ENCODE measurements at places on chromosomes 4 and X. TPM values are rescaled to one million over a fixed set of nuclear protein-coding genes. Genes with fewer than 3 reads are reported as not detected.

DNA sequence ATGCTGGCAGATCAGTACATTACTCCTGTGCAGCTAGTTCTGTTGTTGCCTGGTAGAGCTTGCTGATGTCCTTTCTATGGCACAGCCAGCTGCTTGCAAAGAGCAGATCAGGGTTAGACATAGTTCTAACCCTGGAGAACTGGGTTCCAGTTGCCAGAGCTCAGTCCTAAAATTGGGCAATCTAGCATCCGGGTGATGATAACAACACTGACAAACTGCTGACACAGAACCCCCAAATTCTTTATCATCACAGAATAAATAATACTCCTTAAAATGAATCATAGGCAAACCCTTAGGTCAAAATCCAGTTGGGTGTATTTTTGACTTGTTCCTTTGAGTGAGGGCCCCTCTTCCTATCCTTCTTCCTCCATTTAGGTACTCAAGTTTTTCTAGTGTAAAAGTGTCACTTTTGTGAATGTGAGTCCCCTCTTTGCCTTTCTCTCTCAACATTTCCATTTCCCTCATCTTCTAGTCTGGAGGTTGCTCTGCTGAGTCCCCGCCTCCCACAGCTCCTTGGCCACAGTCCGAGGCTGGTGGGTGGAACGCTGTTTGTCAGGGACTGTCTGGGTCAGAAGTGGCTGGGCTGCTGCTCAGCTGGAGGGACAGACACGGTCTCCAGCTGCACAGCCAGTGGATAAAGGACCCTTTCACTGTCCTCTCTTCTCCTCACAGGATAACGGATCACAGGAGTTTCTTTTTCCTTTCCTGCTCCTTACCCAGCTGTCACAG lies 93.6 kb upstream of the RASGEF1B start:
- peak overlapping the region; percentile 4 for H3K27ac ChIP-seq
- no peaks in the 10 kb centered on the region for H3K36me3 ChIP-seq
- no peaks in the 10 kb centered on the region for H3K27me3 ChIP-seq
- H3K4me1 ChIP-seq: peaks cover 65% of the 10 kb centered on the region

The PPID gene
- 23.7 TPM for total RNA-seq

DNA sequence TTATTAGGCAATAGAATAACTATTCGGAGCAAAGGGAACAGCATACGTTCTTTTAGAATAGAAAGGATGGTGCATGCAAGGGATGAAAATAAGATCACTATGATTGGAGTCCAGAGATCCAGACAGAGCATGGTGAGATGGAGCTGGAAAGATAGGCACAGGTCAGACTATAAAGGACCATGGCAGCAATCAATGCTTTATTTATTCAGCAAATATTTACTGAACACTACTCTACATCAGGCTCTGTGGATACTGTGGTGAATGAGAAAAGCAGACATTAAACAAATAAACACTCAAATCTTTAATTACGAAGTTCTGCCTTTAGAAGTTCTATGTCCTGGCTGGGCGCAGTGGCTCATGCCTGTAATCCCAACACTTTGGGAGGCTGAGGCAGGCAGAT lies 44.7 kb upstream of the ACSL4 start:
- no peaks in the 10 kb centered on the region for H3K4me1 ChIP-seq
- no peak overlapping the region for H3K4me3 ChIP-seq
- H3K27me3 ChIP-seq: no peaks in the 10 kb centered on the region
- no peak for DNase-seq

DNA sequence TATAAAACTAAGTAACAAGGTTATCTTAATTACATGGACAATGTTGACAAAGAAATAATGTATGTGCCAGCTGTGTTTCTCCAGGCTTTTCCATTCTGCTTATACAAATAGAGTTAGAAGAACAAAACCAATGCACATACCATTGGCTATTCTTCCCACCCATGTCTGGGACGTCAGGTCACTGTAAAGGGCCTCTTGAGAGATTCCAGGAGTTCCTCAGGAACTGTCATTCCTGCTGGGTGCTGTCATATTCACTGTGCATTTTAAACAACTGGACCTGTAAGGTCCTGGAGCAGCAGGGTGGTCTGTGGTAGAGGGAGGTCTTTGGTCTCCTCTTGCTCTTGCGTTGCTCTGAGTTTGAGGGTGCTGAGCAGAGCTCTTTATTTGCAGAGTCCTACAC lies 74.6 kb upstream of the AP1S2 start:
- no peak overlapping the region for H3K27ac ChIP-seq
- peaks cover 13% of the 10 kb centered on the region for H3K4me1 ChIP-seq
- H3K4me3 ChIP-seq: no peak overlapping the region
- H3K27me3 ChIP-seq: peaks cover 11% of the 10 kb centered on the region
- DNase-seq: no peak

- H3K4me3 ChIP-seq: no peak overlapping the region
- no peaks in the 10 kb centered on the region for H3K36me3 ChIP-seq
- no peak for DNase-seq
- no peak overlapping the region for H3K27ac ChIP-seq
- no peaks in the 10 kb centered on the region for H3K27me3 ChIP-seq
- H3K4me1 ChIP-seq: peaks cover 3% of the 10 kb centered on the region
Measured at GRCh38 chrX:23752740-23753415, 9.8 kb upstream of the ACOT9 start.

DNA sequence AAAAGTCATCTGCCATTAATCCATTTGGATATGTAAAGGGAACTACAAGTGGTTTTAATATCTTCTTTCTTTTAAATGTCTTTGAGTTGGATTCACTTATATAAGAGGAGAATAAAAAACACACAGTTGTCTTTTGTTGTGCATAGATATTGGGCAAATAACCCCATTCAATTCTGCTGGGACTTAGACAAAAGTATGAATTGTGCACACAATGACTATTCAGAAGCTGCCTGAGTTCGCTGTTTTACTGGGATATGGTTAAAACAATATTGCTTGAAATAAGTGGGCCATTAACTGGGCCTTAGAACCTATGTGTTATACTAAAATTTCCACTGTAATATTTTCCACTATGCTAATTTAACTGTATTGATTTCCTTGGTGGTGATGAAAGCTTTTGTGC lies 71.7 kb downstream of the PCYT1B start:
- H3K4me1 ChIP-seq: no peaks in the 10 kb centered on the region
- H3K36me3 ChIP-seq: no peaks in the 10 kb centered on the region
- H3K27ac ChIP-seq: no peak overlapping the region
- DNase-seq: no peak
- no peaks in the 10 kb centered on the region for H3K27me3 ChIP-seq

DNA sequence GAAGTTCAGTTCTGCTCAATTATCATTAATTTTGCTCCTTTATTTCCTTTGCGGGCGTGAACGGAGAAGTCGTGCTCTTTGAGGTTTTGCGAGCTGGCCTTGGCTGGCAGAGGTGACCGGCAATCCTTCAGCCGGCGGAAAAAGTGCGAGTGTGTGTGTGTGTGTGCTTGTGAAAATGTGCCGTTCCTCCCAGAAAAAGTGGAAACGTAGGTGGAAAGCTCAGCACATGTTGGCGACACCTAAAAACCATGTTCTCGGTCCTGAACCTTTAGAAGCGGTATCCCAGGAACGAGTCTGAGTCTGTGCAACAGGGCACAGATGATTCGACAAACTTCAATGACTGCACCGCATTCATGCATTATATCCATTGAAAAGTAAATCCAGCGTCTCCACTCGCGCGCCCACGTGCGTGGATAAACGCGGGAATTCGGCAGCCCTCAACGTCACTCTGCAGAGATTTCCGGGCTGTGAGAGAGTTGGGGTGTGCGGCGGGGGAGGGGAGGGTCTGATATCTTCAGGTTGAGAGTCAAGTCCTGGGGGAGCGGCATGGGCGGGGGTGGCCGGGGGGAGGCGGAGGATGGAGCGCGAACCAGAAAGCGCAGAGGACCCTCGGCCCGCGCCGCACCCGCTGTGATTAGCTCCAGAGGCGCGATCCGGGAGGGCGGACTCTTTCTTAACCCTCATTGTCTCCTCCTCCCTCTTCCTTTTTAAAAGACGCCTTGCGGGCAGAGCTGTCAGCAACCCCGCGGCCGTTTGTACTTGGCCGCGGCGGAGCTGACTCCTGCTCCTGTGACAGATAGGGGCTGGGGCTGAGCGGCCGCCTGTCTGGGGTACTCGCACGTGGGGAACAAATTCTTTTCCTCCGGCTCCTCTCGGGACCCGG lies at the start of gene SHISA3:
Gene SHISA3 (plus strand): TSS at position 737 of the 883 bp plus-strand sequence. CDS start 569 bp downstream, outside the sequence.
- H3K36me3 ChIP-seq: no peaks in the 10 kb centered on the region
- peaks cover 43% of the 10 kb centered on the region for H3K27me3 ChIP-seq
- peaks cover 47% of the 10 kb centered on the region for H3K4me1 ChIP-seq

- H3K27ac ChIP-seq: no peak overlapping the region
- H3K36me3 ChIP-seq: peaks cover 91% of the 10 kb centered on the region
- H3K4me3 ChIP-seq: no peak overlapping the region
- no peaks in the 10 kb centered on the region for H3K4me1 ChIP-seq
- DNase-seq: no peak
- no peaks in the 10 kb centered on the region for H3K27me3 ChIP-seq
Measured at GRCh38 chr4:140654495-140654814, 85.7 kb upstream of the UCP1 start.

DNA sequence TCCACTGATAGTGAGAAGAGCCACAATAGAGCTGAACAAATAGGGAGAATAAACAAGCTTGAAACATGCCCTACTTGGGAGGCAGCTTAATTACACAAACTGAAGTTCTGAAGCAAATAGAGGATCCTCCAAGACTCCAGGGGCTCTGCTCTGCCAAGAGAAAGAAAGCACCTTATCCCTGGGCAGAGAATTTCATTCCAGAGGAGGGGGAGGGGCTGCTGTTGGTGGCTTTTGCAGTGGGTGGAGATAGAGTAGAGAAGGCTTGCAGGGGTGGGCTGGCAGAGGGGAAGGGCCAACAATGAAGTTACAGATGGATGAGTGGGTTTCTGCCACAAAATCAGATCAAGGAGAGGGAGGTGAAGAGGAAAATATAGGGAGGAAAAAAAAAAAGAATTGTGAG lies 1.0 kb upstream of the LPAR4 start:
- H3K4me3 ChIP-seq: no peak overlapping the region
- no peaks in the 10 kb centered on the region for H3K4me1 ChIP-seq
- no peak overlapping the region for H3K27ac ChIP-seq
- no peaks in the 10 kb centered on the region for H3K27me3 ChIP-seq

The SYTL4 gene
- not detected for total RNA-seq

DNA sequence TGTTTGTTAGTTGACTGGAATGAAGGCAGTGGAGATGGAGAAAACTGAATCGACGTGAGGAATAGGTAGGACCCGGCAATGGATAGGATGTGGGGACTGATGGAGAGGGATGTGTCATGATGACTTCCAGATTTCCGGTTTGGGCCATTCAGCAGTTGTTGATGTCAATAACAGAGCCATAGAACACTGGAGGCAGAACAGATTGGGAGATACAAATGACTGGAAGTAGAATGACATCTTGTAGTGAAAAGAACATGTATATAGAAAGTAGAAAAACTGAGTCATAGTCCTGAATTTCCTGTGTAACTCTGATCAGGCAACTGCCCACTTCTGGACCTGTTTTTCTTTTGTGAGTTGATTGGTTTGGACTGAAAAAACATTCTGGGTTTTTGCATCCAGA lies 24.5 kb downstream of the CETN2 start:
- DNase-seq: no peak
- no peaks in the 10 kb centered on the region for H3K27me3 ChIP-seq
- no peak overlapping the region for H3K4me3 ChIP-seq
- no peaks in the 10 kb centered on the region for H3K36me3 ChIP-seq

- no peaks in the 10 kb centered on the region for H3K27me3 ChIP-seq
- H3K27ac ChIP-seq: no peak overlapping the region
- no peak for DNase-seq
- H3K4me3 ChIP-seq: no peak overlapping the region
- peaks cover 17% of the 10 kb centered on the region for H3K4me1 ChIP-seq
Measured at GRCh38 chrX:154439841-154440240, 2.9 kb downstream of the GDI1 start.

The HSD17B13 gene
- 0.39 TPM for total RNA-seq

The RASSF6 gene
- 14.6 TPM for total RNA-seq

DNA sequence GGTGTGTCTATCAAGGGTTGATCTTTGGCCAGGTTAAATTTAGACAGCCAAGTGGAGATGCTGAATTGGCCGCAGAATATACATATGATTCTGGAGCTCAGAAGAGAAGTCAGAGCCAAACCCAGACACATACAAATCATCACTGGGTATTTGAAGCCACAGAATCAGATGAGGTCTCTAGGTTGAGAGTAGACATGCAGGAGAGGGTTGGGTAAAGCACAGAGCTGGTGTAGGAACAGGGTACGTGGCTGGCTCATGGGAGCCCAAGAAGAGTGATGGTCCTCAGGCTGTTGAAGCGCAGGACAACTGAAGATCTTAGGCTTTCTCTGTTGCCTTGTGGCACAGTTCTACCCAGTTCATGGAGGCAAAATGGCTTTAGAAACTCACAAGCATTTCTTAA lies 37.7 kb downstream of the ADAMTS3 start:
- DNase-seq: no peak
- no peak overlapping the region for H3K27ac ChIP-seq
- no peaks in the 10 kb centered on the region for H3K4me1 ChIP-seq

DNA sequence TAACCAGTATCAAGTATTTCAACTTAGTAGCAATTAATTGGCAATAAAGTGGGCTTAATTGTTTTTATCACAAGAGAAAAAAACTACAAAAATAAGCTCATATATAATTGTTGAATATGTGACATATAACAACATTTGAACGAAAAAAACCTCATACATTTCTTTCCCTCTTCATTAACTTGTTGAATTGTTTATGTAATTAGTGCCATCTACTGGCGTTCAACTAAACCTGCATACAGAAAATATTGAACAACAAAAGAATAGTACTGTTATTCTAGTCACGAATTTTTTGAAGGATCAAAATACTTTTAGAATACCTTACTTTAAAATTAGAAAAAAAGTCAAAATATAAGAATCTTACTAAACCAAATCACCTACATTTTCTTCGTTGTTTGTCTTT lies 586.5 kb upstream of the FTHL17 start:
- H3K4me1 ChIP-seq: no peaks in the 10 kb centered on the region
- H3K27me3 ChIP-seq: no peaks in the 10 kb centered on the region
- no peak overlapping the region for H3K4me3 ChIP-seq

The NIPAL1 gene
- total RNA-seq: 1.1 TPM

GRCh38 chr4:148200960-148201359 lies 241.3 kb downstream of the NR3C2 start:
- no peak overlapping the region for H3K4me3 ChIP-seq
- no peaks in the 10 kb centered on the region for H3K36me3 ChIP-seq
- DNase-seq: no peak
- H3K27ac ChIP-seq: no peak overlapping the region
- H3K4me1 ChIP-seq: no peaks in the 10 kb centered on the region
- no peaks in the 10 kb centered on the region for H3K27me3 ChIP-seq

The RNF4 gene
- 104 TPM for total RNA-seq

The TKTL2 gene
- total RNA-seq: 0.27 TPM

The IQSEC2 gene
- total RNA-seq: 0.94 TPM

The CITED1 gene
- not detected for total RNA-seq

DNA sequence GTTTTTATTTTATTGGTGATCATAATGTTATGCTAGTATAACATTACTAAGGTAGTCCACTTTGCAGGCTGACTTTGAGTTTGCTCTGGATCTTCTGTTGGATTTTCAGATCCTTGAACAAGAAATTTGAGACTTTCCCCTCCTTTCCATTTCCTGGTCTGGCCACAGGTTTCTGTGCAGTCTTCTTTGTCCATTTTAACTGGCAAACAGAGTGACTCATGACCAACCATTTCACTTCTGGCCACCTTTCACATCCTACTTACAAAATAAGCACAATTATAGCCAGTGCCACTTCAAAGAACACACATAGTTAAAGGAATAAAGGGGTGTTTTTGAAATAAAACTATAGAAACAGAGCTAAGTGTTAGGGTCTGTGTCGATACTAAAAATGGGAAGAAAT lies 8.4 kb downstream of the ANK2 start:
- no peak overlapping the region for H3K27ac ChIP-seq
- no peaks in the 10 kb centered on the region for H3K36me3 ChIP-seq
- no peak for DNase-seq
